ENCODE measurements at places on chromosomes 7 and 10.

DNA sequence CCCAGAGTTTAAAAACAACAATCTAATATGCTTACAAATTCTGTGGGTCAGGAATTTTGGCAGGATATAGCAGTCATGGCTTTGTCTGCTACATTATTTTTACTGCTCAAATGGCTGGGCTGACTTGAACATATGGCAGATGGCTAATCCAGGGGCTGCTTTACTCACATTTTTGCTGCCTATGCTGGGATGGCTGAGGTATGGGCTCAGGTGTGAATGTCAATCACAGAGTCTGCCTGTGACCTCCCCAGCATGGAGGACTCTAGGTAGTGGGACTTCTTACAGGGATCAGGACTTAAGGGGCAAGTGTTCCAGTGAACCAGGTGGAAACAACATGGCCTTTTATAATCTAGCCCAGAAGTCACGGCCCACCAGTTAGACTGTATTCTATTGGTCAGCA, 4.4 kb upstream of the FKBP9 start:
- DNase-seq: no peak

- DNase-seq: no peak
Observed at GRCh38 chr10:43598446-43598845, 7.8 kb upstream of the ZNF485 start.

- no peak for DNase-seq
Observed at GRCh38 chr7:100431286-100431735, 1.7 kb downstream of the MEPCE start.

- DNase-seq: no peak
Observed at GRCh38 chr7:26307226-26307625, 15.6 kb downstream of the SNX10 start.

DNA sequence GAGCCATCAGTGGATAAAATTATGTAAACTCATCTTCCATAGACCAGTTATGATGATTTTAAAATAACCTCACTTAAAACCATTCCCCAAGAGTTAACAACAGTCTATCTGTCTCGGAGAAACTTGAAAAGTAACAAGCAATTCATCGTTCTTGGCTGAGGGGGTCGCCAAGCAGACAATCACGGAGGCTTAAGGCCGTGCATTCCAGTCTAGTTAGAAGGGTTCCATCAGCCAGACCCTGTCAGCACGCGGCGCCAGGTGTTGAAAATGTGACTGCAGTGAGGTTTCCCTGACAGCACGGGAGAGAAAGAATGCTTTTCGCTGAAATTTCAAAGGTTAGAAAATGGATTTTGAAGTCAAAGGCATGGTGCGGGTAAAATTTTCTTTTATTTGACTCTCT, 1025.0 kb upstream of the CELF2 start:
- no peak for DNase-seq

- DNase-seq: no peak
Observed at GRCh38 chr7:130942211-130942964, 208.4 kb upstream of the KLF14 start.

DNA sequence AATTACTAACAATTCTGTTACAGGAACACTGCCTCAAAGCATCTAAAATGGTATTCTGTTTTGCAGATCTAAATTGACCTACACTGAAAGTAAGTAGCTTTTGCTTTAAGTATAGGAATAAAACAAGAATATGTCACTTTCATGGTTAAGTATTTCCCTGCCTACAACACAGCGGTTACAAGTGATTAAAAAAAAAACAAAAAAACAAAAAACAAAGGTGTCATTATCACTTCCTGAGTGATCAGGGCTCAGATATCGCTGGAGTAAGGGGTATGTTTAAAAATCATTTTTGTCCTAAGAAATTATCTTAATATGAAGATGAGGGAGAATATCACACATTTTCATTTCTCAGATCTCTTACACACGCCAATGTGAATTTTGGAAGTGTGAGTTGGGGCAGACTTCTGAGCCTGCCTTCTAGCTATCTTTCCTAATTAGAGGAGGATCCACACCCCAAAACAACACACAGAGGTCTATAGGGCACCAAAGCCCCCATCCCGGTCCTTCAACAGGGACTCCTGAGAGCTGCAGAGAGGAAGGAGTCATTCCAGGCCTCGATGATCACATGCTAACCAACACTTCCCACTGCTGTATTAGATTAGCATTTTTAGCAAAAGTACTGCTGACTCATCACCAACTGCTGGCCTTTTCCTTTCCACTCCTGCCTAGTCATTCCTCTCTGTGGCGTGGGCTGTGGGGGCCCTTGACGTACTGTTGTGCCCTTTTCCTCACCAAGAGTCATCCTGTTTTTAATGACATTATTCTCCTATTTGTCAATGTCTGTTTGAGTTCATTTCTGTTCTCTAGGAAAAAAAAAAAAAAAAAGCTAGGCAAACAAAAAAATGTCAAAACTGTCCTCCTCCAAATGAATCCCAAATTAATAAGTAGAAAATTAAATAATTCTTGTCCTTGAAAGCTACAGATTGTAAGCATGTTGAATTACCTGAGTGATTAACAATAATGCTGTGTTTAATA, 31.2 kb downstream of the PRTFDC1 start:
- no peak for DNase-seq

DNA sequence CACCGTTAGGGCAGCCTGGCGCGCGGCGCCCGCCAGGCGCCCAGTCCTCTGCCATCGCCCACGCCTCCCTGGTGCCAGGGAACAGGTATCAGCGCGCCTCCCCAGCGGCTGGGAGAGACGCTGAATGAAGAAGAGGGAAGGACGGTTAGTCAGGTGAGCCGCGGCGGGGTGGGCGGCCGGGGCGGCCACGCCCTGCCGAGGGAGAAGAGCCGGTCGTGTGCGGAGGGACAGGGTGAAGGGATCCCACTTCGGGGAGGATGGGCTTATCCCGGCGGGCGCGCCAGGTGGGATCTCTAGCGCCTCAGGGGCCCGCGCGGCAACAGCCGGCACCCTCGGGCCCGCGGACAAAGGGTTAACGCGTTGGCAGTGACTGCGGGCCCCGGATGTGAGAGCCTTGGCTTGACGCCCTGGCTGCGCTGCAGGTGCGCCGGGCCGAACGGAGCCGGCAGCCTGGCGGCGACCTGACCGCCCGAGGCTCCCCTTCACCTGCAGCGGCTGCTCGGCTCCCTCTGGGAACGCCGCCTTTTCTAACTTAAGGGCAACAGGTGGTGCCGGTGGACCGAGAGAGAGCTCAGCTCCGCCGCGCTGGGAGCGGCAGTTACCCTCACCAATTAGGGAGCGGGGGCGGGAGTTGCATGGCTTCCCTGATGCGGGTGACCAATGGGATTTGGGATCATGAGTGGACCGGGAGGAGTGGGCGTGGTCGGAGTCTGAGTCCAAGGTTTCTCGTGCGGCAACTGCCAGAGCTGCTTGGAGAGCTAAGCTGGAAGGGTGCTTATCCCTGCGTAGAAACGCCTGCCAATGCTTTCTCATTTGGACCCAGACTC, at the start of gene ARL4A:
Gene ARL4A (plus strand): TSS at position 743 of the 827 bp plus-strand sequence. CDS start 622 bp downstream, outside the sequence.
- DNase-seq: peak; percentile 98
